ENCODE measurements at places on chromosomes 16 and 17.

- no peak for DNase-seq
Observed at GRCh38 chr17:13273806-13274205, 256.0 kb upstream of the ELAC2 start.

GRCh38 chr16:80948886-80949493 is 57.7 kb downstream of the CMC2 start:
- DNase-seq: peak; percentile 6

DNA sequence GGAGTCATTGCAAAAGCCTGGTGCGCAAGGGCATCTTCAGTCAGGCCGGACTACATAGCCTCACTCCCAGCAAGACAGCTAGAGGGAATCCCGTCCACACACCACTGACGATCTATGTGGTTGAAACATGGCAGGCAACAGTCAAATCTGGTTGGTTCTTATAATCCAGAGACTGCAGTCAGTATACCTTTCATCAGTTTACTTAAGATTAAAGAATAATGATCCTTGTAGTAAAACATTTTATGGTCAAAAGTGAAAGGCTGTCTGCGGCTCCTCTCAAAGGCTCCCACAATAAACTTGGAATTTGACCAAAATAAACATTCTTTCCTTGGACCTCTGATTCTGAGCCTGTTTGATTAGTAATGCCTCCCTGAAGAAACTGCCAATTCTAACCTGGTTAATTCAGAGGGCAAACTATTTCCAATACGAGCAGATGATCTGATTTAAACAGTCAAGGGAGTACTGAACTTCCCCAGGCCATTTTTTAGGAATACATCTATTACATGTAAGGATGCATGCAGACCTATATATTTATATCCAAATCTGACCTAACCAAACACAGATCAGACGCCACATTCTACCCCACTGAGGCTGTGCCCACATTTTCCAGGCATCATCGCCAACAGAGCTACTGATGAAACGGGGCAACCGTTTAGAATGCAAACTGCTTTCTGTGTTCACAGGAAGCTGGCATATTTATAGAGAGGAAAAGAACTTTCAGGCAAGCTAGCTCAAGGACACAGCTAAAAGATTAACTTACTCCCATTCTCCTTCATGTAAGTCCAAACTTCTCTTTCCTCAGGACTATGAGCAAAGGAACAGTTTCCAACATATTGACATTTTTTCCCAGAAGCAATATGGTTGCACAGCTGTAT is 15.3 kb upstream of the TXNDC11 start:
- DNase-seq: no peak

GRCh38 chr16:189604-190186 is 9.4 kb downstream of the HBQ1 start:
- no peak for DNase-seq

- no peak for DNase-seq
Observed at GRCh38 chr17:80117491-80118401, 16.4 kb downstream of the GAA start.

DNA sequence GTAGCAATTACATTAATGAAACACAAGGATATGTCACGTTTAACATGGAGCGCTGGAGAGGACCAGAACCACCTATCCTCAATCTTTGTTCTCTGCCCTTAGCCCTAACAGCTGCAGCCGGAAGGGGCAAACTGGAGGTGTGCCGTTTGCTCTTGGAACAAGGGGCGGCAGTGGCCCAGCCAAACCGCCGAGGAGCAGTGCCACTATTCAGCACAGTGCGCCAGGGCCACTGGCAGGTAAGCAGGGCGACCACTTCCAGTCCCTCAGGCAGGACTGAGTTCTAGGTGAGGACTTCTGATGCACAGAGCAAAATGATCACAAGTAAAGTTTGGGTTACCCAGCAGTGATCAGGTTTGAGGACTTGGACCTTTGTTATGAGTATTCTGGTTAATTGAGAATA is 41.1 kb downstream of the CYB561 start:
- DNase-seq: no peak

DNA sequence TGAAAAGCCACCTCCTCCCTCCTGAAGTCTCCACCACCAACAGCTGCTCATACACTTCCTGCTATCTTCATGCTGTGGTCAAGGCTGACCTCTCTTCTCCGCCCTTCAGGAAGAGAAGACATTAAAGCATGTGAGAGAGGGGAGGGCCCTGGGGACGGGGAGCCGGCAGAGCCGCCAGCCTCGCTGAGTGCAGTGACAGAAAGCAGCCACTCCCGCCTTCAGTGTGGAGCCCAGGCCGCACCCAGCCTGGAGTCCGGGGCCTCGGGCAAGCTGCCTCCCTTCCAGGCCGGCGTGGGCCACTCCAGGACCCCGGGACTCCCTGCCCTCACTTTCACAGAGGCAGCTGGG is 94.7 kb upstream of the TNRC6C start:
- no peak for DNase-seq

- no peak for DNase-seq
Observed at GRCh38 chr16:21088646-21089538, 61.8 kb downstream of the DNAH3 start.

GRCh38 chr17:66956941-66957340 is 7.6 kb upstream of the CACNG4 start:
- DNase-seq: no peak

- peak; percentile 5 for DNase-seq
Observed at GRCh38 chr17:79915850-79916430, 76.7 kb upstream of the CBX4 start.

GRCh38 chr17:81841866-81842265 is 7.0 kb upstream of the PPP1R27 start:
- no peak for DNase-seq

GRCh38 chr16:30185683-30186421 is 2.5 kb downstream of the CORO1A start:
- DNase-seq: peak; percentile 90

All from CD4-positive, alpha-beta T cell treated with Interleukin-2 at 100 ng/mL for 4 hours (primary cell).